ENCODE measurements at places on chromosomes 4 and X.

GRCh38 chrX:66004928-66005829, 34.7 kb downstream of the VSIG4 start:
- DNase-seq, result peak; percentile 92

DNA sequence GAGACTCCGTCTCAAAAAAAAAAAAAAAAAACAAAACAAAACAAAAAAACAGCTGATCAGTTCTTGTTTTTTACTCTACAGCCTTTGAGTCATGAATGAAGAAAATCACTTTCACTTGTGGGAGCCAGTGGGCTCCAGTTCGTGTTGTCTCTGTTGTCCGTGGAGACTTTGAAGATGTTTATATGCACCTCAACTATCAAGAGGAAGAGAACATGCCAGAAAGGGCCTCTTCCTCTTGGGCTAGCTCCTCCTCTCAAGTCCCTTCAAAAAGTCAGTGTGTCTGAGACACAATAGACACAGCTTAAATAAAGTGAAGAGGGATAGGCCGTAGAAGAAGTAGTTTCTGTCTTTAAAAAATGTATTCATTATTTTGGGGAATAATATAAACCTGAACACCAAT, 182.7 kb downstream of the KDR start:
- DNase-seq, result peak; percentile 84

GRCh38 chrX:9195199-9195880, 161.4 kb upstream of the FAM9B start:
- DNase-seq, result no peak

DNA sequence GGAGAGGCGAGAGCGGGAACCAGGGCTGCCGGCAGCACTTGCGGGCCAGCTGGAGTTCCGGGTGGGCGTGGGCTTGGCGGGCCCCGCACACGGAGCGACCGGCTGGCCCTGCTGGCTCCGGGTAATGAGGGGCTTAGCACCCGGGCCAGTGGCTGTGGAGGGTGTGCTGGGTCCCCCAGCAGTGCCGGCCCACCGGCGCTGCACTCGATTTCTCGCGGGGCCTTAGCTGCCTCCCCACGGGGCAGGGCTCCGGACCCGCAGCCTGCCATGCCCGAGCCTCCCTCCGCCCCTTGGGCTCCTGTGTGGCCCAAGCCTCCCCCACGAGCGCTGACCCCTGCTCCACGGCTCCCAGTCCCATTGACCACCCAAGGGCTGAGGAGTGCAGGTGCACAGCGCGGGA, 25.2 kb upstream of the KIT start:
- no peak for DNase-seq

- DNase-seq, result no peak
These were observed 38.8 kb downstream of the EFNB1 start for GRCh38 chrX:68867458-68868112.

DNA sequence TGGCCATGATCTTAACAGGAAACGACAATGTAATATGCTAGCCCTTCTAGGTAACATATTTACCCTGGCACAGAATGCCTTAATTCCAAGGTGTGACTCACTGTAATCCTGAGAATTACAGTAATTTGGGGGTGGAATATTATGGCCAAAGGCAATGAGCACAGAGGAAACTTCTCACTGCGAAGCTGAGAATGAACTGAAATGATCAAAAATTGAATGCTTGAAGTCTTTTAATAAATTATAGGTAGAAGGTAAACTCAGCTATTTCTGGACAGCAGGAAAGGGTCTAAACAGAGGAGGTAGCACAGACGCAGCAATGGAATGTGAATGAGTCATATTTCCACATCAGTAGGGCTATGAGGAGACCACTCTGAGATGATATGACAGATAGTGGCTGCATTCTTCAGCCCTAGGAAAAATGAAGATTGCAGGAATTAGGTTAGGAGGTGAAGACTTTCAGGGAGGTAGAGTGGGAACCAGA, 312.6 kb downstream of the PACRGL start:
- DNase-seq, result no peak

GRCh38 chrX:131977619-131978018, 45.5 kb upstream of the STK26 start:
- no peak for DNase-seq

GRCh38 chr4:71011451-71011850, 18.0 kb downstream of the DCK start:
- DNase-seq, result no peak

DNA sequence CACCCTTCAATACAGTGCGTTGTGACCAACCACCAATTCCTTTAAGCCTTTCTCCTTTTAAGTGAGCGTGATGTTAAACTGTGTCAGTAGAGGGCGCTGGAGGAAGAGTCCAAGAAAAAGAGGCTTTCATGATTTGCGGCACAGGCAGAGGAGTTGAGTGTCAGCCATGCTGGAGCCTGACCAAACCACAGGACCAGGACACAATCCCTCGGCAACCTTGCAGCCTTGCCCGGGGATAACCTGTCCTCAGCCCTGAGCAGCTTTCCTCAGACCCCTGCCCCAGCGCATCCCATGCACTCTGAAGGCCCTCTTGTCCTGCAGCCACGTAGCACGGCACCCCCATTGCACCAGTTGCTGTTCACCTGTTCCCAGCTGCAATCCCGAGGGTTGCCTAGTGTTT, 53.5 kb upstream of the SMIM31 start:
- DNase-seq, result peak; percentile 13

DNA sequence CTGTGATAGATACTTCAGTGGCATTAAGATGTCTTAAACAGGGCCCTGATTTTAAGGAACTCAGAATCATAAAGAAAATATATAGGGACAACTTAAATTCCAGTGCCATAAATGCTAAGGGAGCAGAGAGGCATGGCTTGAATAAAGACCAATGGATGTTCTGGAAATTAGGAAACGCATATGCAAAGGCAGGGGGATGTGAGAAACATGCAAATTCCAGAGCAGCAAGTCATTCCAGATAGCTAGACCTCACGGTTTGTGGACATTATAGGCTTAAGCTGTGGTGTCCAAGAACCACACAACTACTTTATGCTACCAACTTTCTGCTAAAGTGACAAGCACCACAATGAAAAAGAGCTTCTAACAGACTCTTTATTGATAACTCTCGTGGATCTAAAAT, 132.6 kb upstream of the ANK2 start:
- DNase-seq, result no peak

GRCh38 chr4:37440501-37440900, 196.0 kb downstream of the NWD2 start:
- DNase-seq, result no peak

Data from Kasumi-1 (cell line).